ENCODE measurements at places on chromosomes 7 and 10. TPM values are rescaled to one million over a fixed set of nuclear protein-coding genes. Genes with fewer than 3 reads are reported as not detected.

The NRAP gene
- not detected for total RNA-seq

The FAM221A gene
- total RNA-seq = 18.3 TPM

DNA sequence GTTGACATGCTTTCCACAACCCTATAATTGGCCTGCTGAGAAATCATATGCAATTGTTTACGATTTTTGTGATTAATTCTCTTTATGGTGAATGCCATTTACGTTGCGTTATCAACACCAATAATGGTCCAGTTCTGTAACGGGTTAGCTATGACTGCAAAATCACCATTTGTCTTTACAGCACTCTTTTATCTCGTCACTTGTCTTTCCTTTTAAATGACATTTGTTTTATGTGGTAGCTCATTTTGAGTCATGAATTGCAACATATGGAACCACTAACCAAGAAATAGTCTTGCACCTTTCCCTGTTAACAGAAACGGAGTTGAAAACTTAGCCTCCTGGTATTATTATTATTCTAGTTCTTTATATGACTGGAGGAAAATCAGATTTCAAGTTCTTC, 3.1 kb upstream of the KIAA1217 start:
- no peaks in the 10 kb centered on the region for H3K27me3 ChIP-seq
- H3K27ac ChIP-seq = no peak overlapping the region
- peaks cover 11% of the 10 kb centered on the region for H3K4me1 ChIP-seq
- H3K4me3 ChIP-seq = no peak overlapping the region

DNA sequence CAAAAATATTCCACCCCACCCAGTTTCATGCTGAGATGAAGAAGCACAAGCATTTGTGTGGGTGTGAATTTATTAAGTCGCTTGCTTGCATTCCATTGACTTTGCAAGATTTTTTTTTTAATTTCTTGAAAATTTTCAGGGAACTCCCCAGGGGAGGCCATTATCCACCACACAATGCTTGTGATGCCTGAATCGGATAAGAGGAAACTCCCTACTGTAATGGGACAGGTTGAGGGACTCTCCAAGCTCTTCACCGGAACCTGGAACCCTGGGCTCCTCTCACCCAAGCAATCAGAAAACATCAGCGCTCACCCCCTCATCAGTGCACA, 153.6 kb upstream of the ZMIZ1 start:
- H3K27me3 ChIP-seq = no peaks in the 10 kb centered on the region
- no peak for DNase-seq
- peaks cover 8% of the 10 kb centered on the region for H3K4me1 ChIP-seq
- H3K36me3 ChIP-seq = no peaks in the 10 kb centered on the region
- no peak overlapping the region for H3K4me3 ChIP-seq

The OR6B1 gene
- not detected for total RNA-seq

The SLC13A1 gene
- not detected for total RNA-seq

The GFRA1 gene
- 2.1 TPM for total RNA-seq

The WNT8B gene
- 0.15 TPM for total RNA-seq

DNA sequence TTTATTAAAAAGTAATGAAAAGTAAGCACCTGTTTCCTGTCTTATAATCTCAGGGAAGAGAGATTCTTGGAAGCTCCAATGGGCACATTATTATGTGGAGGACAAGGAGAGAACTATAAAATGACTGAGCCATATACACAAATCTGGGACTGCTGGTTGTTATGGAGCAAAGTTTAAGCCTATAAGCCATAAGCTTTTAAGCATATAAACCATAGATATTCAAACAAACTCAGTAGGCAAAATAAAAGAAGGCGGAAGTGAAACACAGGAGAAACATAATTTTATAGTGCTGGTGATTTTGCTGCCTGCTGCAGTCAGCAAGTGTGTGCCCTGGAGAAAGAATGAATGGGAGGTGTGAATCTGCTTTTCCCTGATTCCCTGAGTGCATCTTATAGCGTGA, 274.4 kb downstream of the KIF20B start:
- no peak for DNase-seq
- H3K27ac ChIP-seq = no peak overlapping the region
- no peak overlapping the region for H3K4me3 ChIP-seq
- H3K36me3 ChIP-seq = no peaks in the 10 kb centered on the region
- H3K4me1 ChIP-seq = no peaks in the 10 kb centered on the region
- H3K27me3 ChIP-seq = no peaks in the 10 kb centered on the region

DNA sequence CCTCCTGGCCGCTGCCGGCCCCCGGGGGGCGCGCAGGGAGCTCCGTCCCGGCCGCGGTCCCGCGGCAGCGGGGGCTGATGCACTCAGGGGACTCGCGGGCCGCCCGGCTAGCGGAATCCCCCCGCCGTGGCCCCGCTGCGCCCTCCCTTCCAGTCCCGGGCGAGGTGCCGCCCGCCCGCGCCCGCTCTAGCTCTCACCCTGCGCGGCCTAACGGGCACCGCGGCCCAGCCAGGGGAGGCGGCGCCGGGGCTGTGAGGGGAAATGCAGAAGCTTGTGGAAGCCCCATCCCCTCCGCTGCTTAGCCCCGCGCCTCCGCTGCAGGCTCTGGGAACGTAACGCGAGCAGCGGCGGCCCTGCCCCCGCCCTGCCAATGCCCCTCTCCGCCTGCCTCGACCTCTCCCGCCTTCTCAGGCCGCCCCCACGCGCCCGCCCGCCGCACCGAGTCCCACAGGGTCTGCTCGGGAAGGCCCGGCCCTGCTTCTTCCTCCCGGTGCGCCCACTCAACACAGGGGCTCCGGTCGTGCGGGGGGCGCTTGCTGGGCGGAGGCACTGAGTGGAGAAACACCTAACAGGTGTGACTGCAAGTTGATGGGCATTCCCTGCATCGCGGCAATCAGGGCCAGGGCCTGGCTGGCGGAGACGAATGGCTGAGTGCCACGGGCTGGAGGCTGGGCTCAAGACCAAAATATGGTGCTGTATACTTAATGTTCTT, 384 bp upstream of the TMEM229A start:
- peaks cover 12% of the 10 kb centered on the region for H3K27me3 ChIP-seq
- peak overlapping the region; percentile 35 for H3K4me3 ChIP-seq
- no peaks in the 10 kb centered on the region for H3K36me3 ChIP-seq
- H3K4me1 ChIP-seq = no peaks in the 10 kb centered on the region

DNA sequence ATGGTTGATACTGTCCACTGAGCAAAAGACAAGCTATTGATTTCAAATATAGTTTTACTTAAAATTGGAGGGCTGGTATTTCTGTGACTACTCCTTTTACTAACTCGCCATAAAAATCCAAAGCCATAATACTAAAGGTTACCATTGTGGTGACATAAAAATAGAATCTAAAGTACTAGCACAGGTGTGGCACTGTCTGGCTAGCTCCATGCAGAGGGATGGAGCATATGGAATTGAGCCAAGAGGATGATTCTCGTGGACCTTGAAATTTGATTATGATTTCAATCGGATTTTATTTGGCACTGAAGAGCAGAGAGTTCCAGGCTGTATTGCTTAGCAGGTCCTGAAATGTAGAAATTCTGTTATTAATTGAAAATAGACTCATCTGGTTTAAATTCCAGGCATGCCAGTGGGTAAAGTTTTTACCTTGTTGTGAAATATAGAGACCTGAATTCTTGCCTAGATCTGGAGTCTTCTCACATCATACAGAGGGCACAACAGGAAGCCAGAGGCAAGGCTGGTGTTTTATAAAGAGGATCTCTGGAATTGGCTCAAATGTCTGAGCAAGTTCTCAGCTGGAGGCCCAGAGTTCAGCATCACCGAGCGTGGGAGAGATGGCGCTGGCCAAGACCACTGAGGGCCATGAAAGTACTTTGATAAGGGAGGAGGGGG, 29.9 kb upstream of the DLD start:
- no peaks in the 10 kb centered on the region for H3K4me1 ChIP-seq
- H3K36me3 ChIP-seq = no peaks in the 10 kb centered on the region
- H3K4me3 ChIP-seq = no peak overlapping the region
- no peak for DNase-seq
- no peaks in the 10 kb centered on the region for H3K27me3 ChIP-seq
